ENCODE measurements at places on chromosomes 5 and 9. TPM values are rescaled to one million over a fixed set of nuclear protein-coding genes. Genes with fewer than 3 reads are reported as not detected.

DNA sequence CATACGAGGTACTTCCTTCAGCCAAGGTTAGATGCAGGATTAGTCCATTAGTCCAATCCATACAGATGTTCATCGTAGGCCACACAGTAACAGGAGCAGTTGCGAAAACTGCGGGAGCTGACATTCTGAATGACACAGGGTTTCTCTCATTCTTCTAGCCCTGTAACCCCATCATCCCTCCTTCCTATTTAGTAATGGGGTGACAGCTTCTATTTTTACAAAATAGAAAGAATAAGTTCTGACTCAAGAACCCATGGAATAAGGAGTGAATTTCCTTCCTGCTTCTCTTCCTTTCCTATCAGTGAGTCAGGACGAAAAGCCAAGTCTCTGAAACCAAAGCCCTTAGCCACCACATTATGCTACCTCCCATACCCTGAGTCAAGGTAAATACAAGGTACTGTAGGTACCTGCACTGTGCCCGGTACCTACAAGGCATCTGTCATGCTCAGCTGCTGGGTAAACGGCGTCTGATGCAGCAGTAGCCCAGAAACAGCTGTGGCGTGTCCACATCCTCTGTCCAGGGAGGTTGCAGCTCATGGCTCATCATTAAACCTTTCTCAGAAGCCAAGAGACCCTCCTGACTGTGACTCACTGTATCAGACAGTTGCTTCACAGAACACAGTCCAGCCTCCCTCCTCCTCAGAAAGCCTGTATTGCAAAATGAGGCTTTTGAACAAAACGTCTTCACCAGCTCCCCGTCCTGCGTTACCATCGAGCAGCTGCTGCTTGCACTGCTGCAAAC lies 84.2 kb downstream of the ESM1 start:
- DNase-seq, result no peak

DNA sequence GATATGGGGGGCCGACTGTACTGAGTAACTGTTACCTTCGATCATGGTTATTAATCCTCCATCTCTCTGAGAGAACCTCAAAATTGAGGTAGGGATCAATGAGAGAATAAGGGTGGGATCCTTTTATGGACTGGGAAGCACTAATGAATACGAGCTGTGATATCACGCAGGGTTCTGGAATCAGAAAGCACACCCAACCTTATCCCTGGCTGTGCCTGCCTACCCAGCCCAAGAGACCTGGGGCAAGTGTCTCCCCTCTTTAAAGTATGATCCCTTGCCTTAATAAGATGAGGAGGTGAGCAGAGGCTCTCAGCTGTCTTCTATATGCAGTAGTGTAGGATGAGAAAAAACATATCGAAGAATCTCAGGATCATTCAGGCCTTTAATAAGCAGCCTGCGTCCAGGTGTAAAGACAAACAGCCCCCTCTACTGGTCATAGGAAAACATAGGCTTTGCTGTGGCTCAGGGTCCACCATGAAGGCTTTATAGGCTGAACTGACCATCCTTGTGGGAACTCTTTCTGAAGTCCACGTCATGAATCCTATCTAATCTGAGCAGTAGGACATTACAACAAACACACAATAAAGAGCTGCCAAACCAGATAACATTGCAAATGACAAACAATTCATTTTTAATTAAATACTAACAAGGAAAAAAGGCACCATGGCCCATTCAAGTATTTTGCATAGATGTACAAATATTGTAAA lies 16.8 kb downstream of the NIPAL4 start:
- peak; percentile 79 for DNase-seq

DNA sequence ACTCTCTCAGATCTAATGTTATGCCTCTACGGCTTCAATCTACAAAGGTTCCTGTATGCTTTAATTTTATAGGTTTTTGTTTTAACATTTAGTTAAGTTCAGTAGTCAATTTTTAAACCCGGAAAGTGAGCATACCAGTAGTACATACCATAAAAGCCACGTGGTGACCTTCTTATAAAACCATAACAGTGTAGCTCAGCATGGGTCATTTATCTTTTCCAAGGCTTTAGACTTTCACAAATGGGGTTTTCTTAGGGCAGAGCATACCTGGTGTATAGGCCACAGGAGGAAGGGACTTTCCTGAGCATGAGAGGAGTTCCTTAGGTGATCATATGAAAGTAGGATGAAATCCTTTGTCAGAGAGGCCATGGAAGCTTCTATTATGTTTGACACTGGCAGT lies 23.2 kb downstream of the ECM2 start:
- DNase-seq, result no peak

GRCh38 chr9:5453004-5453403 lies 2.7 kb downstream of the CD274 start:
- DNase-seq, result no peak

DNA sequence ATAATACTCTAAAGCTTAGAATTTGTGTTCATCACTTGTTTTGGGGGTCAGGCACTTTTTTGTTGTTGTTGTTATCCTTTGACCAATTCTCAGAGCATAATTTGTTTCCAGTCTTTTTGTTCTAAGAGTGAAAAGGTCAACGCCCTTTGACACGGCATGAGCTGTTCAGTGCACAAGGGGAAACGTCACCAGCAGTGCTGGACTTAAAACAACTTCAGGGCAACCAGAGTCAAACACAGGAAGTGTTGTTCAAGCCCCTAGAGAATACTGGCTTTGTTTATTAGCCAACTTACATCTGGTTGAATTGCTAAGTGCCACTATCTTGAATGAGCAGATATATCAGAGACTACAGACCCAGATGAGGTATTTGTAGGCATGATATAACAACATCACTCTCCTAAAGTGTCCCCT lies 368.9 kb downstream of the TMEM161B start:
- no peak for DNase-seq

- DNase-seq, result no peak
These were observed 34.2 kb downstream of the PAX5 start for GRCh38 chr9:36999728-37000333.

DNA sequence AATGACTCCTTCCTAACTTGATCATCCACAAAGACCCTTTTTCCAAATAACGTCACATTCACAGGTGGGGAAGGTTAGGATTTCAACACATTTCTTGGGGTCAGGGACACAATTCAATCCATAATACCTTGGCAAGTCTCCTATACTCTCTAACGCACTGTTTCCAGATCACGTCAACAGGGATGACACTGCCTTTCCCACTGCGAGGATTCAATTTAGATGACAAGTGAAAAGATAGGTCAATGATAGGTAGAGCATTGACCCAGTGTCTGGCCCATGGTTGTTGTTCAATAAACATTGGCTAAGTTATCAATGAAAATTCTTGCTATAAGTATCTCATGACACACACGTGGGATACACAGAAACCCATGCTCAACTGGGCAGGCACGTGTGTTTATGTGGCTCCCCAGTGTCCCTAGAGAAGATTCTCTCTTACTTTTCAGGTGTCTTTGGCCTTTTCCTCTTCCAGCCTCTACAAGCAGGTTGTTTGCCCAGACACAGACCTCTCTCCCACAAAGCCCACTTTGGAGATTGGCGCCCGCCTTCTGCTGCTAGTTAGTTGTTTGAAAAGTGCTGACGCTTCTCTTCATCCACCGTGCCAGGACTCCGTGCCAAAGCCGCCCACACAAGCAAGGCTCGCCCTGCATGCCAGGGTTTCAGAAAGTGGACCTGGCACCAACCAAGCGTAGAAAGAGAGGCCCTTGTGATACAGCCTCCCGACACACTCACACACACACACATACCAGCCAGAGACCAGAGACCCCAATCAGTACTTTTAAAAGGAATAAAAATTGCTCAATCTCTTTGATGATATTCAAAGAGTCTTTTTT lies 594.5 kb downstream of the BNC2 start:
- peak; percentile 42 for DNase-seq

- DNase-seq, result peak; percentile 29
These were observed 170.2 kb upstream of the CD180 start for GRCh38 chr5:67366691-67367395.

Gene SPRY4
- 13.5 TPM for total RNA-seq

Gene GARNL3
- total RNA-seq, result 87.7 TPM

Gene SPATA31E1
- total RNA-seq, result not detected

Gene LMAN2
- total RNA-seq, result 69.0 TPM

Gene IRX1
- total RNA-seq, result 25.4 TPM

Gene GMCL2
- not detected for total RNA-seq

Gene FAM53C
- 27.4 TPM for total RNA-seq

Gene ARL14EPL
- total RNA-seq, result not detected

Data from cerebellum (tissue), 4 donors.